Esophagus squamous epithelium (tissue), 5 donors: ENCODE measurements at places on chromosomes 12 and 14.

DNA sequence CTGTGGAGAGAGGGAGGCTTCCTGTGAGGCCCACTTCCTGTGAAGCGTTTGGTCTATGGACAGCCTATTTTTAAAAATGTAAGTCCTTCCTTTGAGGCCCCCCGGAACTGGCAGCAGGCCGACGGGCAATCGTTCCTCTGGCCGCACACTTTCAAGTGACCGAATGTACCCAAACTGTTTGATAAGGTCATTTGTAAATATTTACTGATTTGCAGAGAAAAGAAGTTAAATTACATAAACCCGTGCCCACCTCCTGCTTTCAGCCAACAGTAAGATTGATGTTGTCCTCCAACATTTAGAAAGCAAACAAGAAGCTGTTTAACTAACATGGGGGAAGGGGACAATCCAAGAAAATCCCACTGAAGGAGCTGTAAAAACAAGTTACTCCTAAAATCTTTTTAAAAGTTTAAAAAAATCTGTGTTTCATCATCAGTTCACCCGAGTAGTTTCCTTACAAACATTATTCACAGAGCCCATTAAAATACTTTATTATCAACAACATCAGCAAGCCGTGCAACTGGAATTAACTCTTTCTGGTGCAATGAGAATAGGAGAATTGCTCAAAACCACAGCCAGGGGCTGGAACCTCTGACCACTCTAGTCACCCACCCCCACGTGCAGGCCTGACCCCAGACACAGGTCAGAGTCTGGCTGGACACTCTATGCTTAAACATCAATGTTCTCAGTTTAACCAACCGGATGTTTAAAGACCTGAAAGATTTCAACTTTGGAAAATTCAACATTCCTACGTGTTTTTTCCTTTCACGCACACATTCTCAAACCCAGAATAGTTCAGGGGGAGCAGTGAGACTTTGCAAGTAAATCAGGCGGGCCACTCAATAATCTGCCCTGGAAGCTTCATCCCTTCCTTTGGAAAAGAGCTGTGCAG, 65.3 kb downstream of the FOXN3 start:
- DNase-seq = no peak

DNA sequence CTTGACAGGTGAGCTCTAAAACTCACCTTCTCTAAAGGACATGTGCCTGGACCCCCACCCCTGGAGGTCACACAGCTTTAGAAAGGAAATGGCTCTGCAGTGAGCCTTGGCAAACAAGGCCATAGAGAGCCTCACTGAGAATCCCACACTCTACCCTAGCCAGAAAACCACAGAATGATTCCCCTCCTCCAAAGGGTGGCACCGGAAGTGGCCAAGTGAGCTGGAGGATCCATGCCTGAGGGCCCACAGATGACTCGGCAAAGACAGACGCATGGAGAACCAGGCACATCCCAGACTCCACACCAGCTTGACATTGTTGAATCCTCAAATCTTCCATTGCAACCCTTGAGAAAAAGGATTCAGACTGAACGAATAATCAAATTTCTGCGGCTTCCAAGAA, 54.2 kb upstream of the PTHLH start:
- DNase-seq = no peak

DNA sequence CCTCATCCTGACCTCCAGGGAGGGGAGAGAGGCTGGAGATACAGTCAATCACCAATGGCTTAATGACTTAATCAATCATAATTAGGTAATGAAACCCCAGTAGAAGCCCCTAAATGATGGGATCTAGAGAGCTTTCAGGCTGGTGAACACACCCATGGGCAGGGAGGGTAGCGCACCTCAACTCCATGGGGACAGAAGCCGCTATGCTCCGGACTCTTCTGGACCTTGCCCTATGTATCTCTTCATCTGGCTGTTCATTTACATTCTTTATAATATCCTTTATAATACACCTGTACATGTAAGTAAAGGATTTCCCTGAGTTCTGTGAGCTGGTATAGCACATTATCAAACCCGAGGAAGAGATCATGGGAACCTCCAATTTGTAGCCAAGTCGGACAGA, 205.9 kb downstream of the STXBP6 start:
- no peak for DNase-seq

DNA sequence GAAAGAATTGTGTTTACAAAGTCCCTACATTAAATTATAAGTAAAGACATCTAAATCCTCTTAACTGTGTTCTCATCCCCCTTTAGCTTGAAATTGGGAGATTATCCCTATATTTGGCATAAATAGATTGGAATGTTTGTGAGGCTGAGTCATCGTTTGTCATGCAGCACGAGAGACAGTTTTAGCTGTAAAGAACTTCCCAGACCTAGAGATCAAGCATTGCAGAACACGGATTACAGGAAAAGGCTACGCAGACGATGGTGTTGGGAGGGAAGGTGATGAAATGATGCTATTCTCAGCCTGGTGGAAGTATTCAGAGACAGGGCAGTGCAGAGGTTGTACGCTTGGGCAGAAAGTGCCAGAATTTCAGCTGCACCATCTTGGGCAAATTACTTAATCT, 93.8 kb downstream of the PTPRB start:
- DNase-seq = no peak

GRCh38 chr14:95337041-95337595, 17.4 kb upstream of the CLMN start:
- DNase-seq = no peak

GRCh38 chr12:54024581-54025305, 3.5 kb upstream of the HOXC6 start:
- no peak for DNase-seq

DNA sequence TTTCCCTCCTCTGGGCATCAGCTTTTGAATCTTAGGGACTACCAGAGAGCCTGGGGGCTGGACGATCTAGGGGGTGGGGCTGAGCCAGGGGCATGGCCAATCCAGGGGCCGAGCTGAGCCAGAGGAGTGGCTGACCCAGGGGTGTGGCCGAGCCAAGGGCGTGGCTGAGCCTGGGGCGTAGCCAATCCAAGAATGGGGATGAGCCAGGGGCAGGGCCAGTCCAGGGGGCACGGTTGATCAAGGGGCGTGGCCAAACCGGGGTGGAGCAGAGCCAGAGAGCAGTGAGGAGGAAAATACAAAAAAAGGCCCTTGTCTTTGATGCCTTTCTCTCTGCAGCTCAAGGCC, 219.3 kb upstream of the NOS1 start:
- DNase-seq = no peak

GRCh38 chr12:101919447-101919846, 42.1 kb downstream of the DRAM1 start:
- DNase-seq = no peak

GRCh38 chr12:59928416-59928815, 332.6 kb downstream of the SLC16A7 start:
- no peak for DNase-seq

DNA sequence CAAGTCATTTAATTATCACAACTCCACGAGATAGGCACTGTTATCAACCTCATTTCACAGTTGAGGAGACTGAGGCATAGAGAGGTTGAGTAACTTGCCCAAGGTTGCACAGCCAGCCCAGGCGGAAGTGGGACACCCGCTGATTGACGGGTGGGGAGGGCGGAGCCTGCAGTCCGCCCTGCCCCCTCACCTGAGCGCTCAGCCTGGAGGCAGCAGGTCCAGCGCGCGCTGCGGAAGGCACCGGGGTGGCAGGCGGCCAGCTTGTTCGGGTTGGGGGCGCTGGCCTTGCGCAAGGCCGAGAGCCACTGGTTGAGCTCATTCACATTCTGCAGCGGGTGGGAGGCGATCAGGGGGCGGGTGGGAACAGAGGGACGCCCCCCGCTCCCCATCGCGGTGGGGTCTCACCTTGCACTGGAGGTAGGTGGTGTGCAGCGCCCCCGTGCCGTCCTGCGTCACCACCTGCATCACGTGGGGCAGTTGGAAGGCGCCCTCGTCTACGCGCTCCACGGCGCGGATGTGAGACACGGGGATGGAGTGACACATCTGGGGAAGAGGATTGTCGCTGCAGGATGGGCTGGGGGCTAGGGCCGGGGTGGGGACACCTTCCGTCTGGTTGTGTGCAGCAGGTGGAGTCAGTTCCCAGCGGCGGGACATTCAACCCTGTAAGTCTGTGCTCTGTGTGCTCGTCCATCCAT, 31.7 kb downstream of the RASAL1 start:
- no peak for DNase-seq

GRCh38 chr12:117188121-117188665, 2.1 kb downstream of the FBXO21 start:
- no peak for DNase-seq

DNA sequence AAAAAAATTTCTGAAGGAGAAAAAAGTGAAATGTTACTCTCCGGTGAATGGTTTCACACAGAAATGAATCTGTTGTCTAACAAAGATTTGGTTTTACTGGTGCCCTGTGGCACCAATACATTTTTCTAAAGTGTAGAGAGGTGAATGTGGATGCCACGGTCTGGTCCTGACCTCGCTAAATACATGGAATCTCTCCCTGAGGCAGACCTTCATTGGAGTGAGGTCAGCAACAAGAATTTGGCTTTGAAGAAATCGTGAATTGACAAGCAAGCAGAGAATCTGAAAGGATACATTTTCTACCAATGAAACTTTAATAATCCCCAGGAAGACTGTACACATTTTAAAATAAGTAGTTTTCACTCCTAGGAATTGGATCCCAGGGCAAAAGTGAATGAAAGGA, 81.2 kb upstream of the OTOGL start:
- no peak for DNase-seq
